ENCODE measurements at places on chromosomes 13 and 19.

- no peak for DNase-seq
These were observed 54.9 kb downstream of the COLGALT1 start for GRCh38 chr19:17610384-17610783.

GRCh38 chr19:14843169-14843568, 5.6 kb downstream of the OR7A10 start:
- no peak for DNase-seq

DNA sequence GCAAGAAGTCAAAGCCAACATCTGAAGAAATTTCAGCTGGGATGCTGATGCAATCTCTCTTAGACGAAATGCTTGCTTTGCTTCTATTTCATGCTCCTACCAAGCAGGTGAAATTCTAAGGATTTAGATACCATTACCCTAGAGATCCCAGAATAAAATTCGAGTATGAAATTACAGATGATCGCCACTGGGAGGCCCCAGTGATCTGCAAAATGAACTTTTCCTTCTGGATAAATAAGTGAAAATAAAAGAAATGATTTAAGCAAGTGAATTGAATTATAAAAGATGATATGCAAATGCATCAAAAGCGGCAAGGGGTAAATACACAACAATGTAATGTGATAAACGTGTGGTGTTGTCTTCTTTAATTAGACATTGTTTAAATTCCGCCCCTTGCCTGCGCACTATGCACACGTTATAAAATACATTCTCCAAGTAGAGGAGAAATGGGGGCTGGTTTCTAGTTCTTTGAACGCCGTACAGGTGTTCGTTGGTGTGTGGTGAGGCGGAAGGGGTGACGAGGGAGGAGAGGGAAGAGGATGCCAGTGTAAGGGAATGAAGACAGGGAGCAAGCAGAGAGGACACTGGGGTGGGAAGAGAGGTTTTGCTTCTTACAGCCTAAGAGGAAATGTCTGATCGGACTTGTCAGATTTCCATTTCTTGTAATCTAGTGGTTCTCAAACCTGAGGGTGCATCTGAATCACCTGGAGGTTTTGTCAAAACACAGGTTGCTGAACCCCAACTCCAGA, 58.0 kb downstream of the ERCC5 start:
- DNase-seq: no peak

DNA sequence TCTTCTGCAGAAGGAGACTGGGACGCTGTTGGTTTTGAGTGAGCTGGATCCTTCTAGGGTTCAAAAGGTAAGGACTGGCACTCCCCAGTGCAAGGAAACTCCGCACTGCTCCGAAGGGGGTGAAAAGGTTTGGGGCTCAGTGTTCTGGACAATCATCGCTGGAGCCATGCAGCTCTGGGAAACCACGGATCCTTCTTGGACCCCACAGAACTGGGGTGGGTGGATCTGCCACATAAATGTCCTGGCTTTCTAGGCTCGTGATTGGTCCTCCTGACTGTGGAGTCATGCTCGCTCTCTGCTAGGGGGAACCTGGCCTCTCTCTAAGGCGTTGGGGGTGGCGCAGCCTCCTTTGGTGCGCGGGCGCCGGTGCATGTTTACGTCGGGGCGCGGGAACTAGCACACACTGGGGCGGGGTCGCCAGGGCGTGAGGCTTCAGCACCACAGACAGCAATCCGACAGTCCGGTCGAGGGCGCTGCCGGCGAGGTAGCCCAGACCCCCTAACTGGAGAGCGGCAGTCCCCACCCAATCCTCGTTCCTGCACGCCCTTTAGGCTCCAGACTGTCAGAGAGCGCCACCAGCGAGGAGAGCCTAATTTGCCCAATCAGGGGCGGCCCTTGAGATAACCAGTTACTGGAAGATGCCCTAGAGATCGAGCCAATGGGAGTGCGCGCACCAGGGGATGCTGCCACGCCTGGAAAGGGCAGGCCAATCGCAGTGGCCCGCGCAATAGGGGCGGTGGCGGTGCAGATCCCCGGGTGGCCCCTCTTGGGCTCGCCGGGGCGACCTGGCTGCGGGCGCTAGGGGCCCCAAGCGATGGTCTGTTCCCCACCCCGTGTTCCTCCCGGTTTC, 913 bp upstream of the ELAVL3 start:
- peak; percentile 84 for DNase-seq

DNA sequence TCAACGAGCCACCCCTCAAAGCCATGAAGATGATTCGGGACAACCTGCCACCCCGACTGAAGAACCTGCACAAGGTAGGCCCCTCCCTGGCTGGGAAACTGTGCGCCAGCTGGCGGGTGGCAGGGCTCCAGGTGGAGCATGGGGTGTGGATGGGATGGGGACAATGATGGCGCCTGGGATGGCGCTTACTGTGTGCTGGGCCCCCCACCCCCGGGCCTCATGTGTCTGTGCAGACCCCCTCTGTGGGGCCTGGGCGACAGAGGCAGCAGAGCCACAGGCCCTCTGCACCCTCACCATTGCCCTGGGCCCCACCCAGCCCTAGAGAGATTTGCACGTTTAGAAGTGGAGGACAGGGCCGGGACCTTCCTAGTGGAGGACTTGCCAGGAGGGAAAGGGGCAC, 19.0 kb upstream of the NCCRP1 start:
- DNase-seq: no peak

DNA sequence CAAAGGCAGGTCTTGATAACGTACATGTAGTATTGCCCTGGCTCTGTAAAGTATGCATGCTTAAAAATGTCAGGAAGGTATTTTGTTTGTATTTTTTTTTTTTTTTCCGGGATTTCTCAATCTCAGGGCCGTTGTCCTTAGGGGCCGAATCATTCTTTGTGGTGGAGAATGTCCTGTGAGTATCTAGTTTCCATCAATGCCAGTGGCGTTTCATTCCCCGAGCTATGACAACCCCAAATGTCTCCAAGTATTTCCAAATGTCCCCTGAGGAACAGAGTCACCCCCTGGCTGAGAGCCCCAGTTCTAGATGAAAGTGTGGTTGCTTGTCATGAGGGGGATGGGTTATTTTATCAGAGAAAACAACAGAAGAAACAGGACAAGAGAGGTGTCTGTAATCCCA, 68.7 kb downstream of the ACSBG2 start:
- no peak for DNase-seq

GRCh38 chr19:14554382-14554812, 17.5 kb downstream of the NDUFB7 start:
- peak; percentile 18 for DNase-seq

GRCh38 chr19:41930926-41931592, 2.8 kb upstream of the ERFL start:
- DNase-seq: no peak

- DNase-seq: no peak
These were observed 52.0 kb downstream of the SLC7A1 start for GRCh38 chr13:29543230-29544215.

DNA sequence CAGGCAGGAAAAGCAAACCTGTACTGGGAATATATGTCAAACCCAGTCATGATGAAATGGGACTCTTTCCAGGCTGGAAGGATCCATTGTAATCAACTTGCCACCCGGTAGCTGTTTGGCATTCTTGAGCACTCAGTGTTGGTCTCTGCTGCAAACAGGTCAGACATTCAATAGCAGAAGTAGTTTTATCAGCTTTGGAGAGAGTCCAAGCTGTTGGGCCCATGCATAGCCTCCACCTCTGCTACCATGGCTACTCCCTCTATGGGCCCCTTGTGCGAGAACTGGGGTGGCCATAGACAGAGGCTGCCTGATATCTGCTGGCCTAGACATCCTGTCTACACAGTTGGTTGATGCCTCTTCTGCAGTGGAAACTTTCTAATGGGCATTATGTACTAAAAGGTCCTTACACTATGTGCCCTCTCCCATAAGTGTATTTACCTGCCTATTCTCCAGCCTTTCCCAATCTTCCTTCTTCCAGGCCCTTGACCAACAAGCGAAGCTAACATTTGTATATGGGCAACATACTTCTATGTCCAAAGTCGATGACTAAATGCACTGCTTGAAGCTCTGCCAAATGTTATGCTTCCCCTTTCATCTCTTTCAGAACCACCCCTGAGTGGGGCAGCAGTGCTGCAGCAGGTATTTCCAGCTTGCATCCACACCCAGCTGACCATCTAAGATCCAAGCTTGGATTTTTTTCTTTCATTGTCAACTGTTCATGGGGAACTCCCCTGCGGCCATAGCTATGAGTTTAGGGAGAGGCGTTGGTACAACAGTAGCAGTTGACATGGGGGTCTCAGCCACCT, 5.3 kb upstream of the RNF6 start:
- no peak for DNase-seq

DNA sequence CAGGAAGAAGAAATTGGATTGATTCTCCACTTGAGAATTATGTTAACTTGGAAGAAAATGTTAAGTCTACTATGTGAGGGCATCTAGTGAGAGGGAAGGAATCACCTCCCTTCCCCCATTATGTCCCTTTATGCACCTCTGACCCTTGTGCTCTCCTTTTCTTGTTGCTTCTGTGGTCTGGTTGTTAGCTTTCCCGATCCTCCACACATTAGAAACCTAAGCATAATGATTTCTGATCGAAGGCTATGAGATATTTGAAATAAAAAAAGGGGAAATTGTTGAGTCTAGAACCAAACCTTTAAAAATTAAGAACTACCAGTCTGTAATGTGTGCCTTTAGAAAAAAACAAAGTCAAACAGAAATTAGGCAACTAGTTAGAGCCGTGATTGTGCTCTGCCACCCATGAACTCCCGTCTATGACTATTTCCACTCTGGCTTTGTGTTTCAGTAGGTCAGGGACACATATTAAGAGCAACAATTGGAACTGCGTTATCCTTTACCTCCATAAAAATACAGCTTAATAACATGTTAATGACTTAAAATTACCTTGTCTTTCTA, 463 bp upstream of the GPC6 start:
- no peak for DNase-seq

GRCh38 chr13:27969082-27969865, at the start of gene CDX2:
CDX2 (minus strand) TSS chr13:27969315; CDS start chr13:27969006, 309 bp downstream.
- DNase-seq: no peak

DNA sequence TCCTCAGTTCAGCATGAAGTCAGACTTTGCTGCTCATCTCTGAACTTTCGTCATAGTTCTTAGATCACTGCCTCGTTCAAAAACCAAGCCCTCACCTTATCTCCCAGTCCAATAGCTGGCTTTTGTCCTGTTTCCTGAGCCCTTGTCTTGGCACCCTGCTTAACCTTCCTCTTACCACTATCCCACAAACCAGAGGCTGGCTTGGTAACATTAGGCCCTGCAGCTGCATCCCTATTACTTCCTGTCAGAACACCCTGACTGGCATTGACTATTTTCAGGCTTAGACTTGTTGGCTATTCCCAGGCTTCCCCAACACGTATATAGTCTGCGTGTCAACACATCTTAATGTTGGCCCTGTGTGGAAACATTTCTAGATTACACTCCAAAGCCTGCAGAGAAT, 172.4 kb downstream of the VWA8 start:
- DNase-seq: no peak

DNA sequence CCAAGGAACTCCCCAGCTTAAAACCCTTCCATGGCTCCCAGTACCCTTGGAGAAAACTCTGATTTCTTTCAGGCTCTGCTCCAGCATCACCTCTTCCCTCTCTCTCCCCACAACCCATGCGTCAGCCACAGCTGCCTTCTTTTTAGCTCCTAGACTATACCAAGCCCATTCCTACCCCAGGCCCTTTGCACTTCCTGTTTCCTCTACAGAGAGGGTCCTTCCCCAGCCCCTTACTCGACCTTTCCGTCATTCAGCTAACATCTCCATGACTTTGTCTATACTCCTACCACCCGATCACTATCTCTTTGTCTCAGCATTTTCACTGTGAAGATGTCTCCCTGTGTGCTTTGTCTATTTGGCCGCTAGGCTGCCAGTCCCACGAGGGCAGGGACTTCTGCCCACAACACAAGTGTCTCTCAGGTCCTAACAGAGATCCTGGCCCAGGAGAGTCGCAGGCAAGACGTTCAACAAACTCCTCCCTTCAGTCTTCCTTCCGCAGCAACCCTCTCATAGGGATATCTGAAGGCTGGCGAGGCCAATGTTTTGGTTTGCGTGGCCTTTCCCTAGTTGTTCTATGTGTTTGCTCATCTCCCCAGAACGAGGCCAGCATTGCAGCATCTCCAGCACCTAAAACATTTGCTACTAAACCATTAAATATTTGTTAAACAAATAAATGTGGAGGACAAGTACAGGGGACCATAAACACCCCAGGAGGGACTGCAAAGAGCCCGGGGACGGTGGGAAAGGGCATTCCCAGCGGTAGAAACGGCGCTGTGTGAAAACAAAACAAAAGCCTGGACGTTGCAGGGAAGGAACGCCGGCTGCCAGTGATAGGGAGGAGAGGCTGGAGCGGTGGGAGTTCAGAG, 816 bp downstream of the CCNP start:
- DNase-seq: no peak

GRCh38 chr19:57338877-57339276, 12.2 kb upstream of the ZNF304 start:
- DNase-seq: no peak

Measured in Right ventricle myocardium inferior (tissue), 1 donor.